Stimulated activated CD4-positive, alpha-beta T cell treated with anti-CD3 and anti-CD28 coated beads, Interleukin-4, amount 100 ng/mL, for 1 hour (primary cell): ENCODE measurements at places on chromosomes 13 and 19.

DNA sequence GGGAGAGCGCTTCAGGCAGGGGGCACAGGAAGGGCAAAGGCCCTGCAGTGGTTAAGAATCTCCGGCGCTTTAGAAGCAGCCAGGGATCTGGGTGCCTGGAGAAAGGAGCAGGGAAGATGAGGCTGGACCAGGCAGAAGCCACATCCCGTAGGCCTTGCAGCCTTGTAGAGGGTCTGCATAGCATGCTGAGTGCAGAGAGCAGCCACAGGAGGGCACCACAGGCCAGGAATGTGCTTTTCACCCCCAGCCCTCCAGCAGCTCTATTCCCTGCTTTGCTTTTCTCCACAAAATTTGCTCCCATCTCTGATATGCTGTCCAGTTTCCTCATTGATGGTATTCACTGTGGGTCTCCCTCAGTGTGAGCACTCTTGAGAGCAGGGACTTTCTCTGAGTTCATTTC, 5.7 kb downstream of the WDR62 start:
- peak; percentile 19 for DNase-seq

GRCh38 chr19:40585241-40585981, 8.7 kb downstream of the SHKBP1 start:
- no peak for DNase-seq

GRCh38 chr19:7982651-7983099, 22.8 kb downstream of the ELAVL1 start:
- no peak for DNase-seq

DNA sequence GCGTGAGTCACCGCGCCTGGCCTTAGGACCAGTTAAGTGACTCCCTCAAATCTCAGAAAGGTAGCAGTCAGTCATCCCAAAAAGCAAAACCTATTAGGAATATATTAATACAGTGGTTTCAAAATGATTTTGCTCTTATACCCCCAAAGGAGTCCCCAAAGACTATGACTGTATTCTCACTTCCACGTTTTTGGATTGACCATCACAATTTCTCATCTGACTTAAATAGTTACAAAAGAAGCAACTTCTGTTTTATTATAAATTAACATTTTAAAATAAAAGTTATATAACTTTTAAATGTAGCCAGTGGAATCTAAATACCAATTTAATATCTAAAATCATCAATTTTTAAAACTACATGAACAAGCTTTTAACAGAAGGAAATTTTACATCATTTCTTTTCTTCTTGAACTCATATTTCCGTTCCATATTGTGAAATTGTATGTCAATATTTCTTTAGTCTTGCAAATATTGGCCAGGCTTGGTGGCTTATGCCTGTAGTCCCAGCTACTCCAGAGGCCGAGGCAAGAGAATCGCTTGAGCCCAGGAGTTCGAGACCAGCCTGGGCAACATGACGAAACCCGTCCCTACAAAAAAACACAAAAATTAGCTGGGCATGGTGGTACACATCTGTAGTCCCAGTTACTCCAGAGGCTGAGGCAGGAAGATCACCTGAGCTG, 1.5 kb upstream of the SPART start:
- no peak for DNase-seq

DNA sequence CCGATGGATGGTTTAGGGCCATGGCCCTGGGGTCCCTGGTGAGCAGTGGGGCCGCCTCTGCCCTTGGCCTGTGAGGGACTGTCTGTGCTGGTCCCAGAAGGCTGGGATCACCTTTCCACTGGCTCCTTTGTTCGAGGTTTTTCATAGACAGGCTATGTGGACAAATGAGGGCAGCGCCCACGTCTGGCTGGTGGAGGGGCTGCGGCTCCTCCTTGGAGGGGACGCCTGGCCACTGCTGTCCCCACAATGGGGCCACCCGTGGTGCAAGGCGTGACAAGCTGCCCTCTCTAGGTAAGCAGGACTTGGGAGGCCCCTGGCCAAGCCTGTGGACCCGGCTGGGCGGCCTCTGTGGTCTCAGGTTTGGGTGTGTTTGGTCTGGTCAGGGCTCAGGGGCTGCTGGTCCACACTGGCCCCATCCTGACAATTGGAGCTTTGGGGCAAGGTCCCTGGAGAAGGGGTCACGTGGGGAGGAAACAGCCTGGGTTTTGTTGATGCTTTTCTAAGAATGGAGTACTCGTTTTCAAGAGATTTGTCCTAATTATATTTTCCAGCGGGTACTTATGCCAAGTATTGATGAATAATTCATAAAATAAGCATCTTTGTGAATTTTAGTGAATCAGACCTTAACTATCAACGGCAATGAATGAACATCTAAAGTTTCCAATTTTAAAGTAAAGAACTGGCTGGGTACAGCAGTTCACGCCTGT, 33.3 kb downstream of the MCF2L start:
- no peak for DNase-seq

GRCh38 chr13:97851269-97851668, 102.2 kb upstream of the IPO5 start:
- no peak for DNase-seq

DNA sequence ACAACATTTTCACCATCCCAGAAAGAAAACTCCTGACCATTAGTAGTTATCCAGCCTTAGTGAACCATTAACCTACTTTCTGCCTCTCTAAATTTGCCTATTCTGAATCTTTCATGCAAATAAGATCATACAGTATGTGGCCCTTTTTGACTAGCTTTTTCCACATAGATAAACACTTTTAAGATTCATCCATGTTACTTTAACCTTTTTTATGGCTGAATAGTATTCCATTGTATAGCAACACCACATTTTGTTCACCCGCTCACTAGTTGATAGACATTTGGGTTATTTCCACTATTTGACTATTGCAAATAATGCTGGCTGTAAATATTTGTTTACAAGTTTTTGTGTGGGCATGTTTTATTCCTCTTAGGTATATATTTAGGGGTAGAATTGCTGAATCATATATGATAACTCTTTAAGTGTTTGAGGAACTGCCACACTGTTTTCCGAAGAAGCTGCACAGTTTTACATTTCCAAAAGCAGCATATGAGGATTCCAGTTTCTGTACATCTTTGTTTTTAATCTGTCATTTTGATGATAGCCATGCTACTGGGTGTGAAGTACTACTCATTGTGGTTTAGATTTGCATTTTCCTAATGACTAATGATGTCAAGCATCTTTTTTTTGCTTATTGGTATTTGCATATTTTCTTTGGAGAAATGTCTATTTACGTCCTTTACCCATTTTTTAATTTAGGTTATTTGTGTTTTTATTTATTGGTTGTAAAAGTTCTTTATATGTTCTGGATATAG, 17.1 kb downstream of the COG6 start:
- no peak for DNase-seq

DNA sequence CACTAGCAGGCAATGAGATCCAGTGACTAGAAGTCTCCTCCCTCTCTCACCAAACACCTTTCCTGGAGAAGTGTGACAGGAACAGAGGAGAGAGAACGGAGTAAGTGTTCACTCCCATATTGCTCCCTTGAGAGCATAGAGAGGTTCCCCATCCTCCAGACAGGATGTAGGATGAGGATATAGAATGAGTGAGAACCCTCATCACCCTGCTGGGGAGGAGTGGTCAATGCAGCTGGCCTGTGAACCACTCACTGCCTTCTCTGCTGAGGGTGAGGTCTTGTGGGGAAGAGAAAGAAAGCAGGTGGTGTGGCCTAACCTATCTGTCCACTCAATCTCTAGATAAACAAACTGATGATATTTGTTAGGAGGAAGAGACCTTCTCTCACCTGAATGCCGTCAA, 386.6 kb downstream of the PCDH20 start:
- no peak for DNase-seq

DNA sequence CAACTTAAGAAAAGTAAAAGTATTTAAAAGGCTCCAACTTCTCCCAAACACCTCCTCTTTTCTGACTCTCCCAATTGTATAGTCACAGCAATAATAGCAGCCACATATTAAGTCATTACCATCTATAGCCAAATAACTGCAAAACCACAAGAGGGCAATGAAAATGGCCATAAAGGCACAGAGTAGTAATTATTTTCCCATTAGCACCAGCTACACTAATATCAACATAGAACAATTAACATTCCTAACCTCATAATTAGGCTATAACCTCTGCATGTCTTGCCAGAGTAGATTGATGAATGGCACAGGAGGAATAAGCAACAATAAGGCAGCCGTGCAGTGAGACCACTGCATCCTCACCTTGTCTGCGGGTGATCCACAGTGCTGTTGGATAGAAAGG, 226.4 kb upstream of the SERP2 start:
- no peak for DNase-seq

DNA sequence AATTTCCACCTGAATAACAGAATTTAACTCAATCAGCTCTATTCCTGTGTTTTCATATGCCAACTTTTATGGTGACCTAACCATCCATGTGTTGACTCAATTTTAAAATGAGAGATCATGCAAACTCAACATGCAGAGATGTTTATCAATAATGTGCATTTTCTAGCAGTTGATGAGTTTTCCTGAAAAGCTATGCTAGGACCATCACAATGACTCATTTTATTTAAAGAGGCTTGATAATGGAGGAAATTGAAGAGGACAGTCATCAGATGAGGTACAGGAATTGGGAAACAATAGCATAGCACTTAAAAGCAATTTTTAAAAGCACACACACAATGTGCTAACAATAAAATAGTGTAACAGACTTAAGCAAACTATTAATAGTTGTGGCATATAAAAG, 127.1 kb downstream of the VWA8 start:
- no peak for DNase-seq

DNA sequence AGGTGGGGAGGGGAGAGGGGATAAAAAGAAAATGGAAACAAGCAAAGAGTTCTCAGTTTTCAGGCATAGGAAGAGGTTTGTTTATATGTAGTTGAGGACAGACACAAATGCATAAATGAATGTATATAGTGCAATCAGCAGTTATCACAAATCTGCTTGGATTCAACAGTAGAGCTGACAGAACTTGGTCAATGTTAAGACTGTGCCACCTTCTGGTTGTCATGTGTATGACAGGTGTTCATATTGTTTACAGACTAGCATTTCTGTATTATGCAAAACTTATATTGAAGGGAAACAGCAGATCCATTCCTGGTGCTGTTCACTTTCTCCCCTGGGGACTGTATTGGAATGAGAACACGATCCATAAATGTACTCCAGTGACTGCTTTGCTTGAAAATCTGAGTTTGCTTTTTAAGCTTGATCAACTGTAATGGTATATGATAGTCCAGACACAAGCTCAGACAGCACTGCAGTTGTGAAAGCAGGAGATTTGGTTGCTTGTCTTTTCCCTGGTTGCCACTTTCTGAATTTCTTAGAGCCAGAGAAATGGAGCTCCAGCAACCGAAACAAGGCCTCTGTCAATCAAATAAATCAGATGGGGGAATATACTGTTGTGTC, 319.5 kb upstream of the OBI1 start:
- no peak for DNase-seq

GRCh38 chr19:45414468-45414867, 8.0 kb downstream of the POLR1G start:
- DNase-seq: no peak

GRCh38 chr19:11425719-11426457, 6.8 kb upstream of the RGL3 start:
- no peak for DNase-seq

- DNase-seq: no peak
Observed at GRCh38 chr13:113627136-113627535, 30.9 kb downstream of the ATP4B start.

- DNase-seq: no peak
Observed at GRCh38 chr13:28641600-28641926, 17.4 kb upstream of the POMP start.

- no peak for DNase-seq
Observed at GRCh38 chr19:4199699-4200293, 17.3 kb downstream of the ANKRD24 start.

DNA sequence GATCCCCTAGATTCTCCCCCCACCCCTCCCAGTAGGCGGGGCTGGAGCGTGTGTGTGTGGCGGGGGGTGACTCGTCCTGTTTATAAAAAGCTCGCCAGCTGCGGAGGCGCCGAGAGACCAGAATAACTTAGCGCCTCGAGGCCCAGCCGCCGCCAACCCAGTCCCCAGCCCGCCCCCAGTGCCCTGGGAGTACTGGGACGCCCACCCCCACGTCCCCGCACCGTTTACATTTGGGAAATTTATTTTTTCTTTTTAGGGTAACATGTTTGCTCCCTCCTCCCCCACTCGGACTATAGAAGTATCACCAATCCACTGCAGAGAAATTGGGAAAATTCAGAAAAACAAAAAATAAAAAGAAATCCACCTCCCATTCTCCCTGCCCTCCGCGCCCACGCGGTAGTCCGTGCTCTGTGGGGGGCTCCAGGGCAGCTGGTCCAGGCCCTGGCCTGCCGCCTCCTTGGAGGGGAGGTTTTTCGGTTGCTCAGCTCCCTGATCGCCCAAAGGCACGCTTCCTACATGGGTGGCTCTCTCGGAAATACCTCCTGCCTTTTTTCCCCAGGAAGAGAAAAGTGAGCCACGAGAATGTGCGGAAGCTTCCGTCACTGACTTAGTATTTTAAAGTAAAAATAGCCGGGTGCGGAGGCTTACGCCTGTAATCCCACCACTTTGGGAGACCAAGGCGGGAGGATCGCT, 1.5 kb upstream of the RAB3A start:
- DNase-seq: peak; percentile 58

DNA sequence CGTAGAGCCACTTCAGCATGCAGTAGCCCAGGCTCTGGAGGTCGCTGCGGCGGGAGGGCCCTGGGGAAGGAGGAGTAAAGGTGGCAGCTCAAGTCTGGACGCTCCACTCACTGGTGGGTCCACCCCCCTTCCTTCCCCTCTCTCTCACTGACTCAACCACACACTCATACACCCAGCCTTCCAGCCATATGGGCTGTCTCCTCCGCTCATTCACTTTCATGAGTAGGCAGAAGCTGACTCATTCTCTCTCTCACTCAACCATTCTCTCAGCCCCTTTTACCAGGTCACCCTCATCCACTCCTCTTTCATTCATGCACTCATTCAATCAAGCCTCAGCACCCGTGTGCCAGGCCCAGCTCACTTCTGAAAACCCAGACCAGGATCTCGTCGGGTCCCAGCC, 27.5 kb upstream of the SIGLEC11 start:
- peak; percentile 11 for DNase-seq

DNA sequence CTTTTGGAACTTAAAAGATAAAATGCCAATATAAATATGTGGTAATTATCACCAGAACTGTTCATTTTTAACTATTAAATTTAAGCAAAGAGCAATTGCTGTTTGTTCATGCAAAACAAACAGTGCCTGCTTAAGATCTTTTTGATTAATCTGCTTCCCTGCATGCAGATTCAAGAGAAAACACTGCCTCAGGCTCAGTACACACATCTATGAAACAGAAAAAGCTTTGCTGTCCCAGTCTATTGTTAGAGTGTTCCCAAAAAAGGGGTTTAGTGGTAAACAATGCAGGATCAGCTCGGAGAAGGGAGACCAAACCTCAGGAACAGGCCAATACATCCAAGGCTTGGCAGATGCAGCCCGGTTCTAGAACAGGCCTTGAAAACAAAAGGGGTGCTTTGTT, 49.3 kb upstream of the TDRD3 start:
- DNase-seq: no peak

- DNase-seq: peak; percentile 51
Observed at GRCh38 chr13:33610438-33611120, 207.4 kb upstream of the RFC3 start.

GRCh38 chr19:17677002-17677401, 11.2 kb downstream of the UNC13A start:
- DNase-seq: no peak
